ENCODE measurements at places on chromosomes 2 and 18.

GRCh38 chr2:237911363-237912017 is 52.1 kb downstream of the RAMP1 start:
- DNase-seq, result no peak

GRCh38 chr18:37717098-37717497 is 151.5 kb upstream of the CELF4 start:
- DNase-seq, result no peak

DNA sequence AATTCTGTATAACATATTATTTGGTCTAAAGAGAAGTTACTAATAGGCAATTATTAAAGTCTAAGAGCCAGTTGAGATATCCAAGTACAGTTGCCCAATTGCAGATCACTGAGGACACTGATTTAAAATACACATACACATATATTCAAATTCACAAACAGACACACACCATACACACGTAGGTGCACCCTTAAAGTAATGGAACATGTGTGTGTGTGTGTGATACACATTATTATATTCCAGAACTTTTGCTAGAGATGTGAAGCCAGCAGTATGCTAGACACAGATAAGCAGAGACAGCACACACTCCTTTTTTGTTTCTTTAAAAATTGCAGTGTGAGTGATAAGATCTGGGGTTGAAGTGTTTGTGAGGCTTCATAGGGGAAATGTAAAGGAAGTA is 292.5 kb downstream of the CNTNAP5 start:
- no peak for DNase-seq

GRCh38 chr2:149420053-149420963 is 89.9 kb downstream of the LYPD6 start:
- DNase-seq, result no peak

- DNase-seq, result no peak
Observed at GRCh38 chr2:25372405-25373268, 30.9 kb upstream of the DNMT3A start.

DNA sequence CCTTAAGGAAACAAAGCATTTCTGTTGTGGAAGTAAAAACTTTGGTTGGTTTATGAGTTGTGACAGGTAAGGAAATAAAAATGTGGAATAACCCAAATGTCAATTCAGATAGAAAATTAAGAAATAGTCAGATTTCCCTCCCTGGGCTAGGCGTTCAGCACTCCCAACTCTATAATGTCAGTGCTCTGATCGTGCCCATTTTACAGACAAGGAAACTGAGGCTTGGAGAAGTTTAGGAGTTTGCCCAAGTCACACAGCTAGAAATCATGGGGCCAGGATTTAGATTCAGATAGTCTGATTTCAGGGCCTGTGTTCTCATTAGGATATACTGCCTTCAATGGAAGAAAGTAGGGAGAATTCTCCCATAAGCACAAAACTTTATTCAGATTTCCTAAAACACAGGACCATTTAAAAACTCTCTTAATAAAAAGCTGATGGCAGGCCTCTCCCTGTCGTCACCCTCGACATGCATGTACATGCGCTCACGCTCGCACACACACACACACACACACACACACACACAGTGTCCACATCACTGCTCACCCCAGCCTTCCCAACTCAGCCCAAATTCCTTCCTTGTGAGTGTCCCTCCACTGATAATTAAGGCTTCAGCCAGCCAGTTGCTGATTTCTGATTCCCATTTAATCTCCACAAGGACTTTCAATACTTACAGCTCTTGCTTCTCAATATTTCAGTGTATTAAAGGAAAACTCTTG is 49.1 kb upstream of the SLC14A2 start:
- no peak for DNase-seq

- no peak for DNase-seq
Observed at GRCh38 chr18:45724601-45725000, 620 bp downstream of the SLC14A1 start.

DNA sequence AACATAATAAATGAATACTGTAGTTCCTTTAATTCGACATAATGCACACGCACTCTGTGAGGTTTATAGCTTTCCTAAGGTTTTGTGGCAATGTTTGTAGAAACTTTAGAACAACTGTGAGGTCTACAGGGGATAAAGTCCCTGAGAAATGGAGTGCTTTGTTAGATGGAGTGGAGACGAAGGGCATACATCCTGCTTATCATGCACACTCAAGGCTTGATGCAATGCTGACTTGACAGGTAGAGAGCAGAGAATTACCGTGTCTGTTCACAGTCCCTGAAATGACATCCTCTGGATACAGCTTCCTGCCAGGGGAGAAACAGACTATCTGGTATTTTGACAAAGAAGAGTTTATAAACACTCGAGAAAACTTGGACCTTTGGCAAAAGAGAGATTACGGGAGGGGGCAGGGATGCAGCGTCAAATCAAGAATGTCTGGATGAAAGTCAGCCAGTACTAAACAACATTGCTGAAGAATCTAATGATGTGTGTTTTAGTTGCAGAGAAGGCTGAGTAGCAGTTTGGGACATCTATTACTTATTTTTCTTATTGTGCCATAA is 766.9 kb upstream of the ZEB2 start:
- DNase-seq, result no peak

- no peak for DNase-seq
Observed at GRCh38 chr2:108938077-108938710, 50.8 kb downstream of the EDAR start.

GRCh38 chr2:31075941-31076590 is 62.2 kb downstream of the GALNT14 start:
- no peak for DNase-seq

DNA sequence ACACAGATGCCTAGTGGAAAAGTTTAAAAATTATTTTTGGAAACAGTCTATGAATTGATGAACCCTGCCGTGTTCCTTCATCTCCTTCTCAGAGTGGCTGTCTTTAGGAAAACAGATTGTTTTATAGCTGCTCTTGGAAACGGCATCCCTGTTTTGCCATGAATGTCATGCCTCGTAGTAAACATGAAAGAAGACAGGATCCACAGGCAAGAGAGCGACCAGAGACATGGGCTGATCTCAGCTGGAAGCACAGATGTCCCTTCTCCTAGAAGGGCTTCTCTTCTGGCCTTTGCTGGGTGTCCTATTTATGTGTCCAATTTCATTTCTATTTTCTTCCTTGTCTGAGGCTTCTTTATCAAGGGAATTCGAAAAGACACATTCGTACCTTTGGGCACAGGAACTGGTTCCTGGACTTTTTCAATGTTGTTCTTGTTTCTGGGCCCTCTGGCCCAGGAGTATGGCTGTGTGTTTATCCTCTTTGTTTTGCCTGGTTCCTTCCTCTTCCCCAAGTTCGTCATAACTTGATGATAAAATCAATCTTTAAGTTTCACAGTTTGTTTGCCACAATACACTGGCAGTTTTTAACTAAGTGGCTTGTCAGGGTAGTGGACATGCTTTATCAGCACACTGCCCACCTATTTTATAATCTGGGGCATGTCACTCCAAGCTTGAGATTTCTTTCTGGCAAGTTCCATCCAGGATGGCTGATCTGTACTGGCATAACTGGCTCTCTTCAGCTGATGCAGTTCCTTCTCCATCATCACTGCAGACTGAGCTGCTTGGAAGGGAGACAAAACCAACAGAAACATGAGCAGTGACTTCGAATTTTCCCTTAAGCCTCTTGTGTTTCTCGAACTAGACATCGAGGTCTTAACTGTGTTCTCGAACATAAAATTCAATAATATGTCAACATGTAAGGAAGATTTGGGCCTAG is 63.2 kb upstream of the MGAT4A start:
- no peak for DNase-seq

DNA sequence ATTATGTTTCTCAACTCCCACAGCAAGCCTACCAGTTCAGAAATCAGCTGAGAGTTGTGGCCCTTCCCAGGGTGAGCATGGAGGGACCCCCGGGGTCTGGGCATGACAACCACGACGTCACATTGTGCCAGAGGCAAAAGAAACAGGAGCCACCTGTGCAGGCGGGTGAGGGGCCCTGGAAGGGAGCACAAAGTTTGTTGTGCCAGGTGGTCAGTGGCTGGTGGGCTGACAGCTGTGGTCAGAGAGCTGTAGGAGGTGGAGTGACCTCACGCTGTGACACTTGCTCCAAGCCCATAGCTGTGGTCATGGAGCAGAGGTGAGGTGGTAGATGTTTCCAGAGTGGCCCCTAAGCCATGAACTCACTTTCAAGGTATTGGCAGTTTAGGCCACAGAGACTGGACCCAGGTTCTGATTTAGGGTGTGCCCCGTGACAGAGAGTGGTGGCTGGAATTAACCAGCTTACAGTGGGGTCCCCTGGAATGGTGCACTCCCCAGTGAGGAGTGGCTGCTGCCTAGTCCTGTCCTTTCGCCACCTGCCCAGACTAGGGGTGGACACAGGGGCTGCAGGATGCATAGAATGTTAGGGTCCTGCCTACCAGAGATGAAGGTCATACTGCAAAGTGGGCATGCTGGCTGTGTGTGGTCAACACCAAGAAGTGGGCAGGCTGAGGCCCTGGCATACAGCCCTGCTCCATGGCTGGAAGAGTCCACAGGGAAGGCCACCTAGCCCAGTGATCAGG is 136.4 kb downstream of the GLI2 start:
- no peak for DNase-seq

GRCh38 chr2:23585273-23586170 is 200.5 kb downstream of the KLHL29 start:
- no peak for DNase-seq

GRCh38 chr18:76824754-76825153 is 2.4 kb downstream of the ZNF236 start:
- no peak for DNase-seq

DNA sequence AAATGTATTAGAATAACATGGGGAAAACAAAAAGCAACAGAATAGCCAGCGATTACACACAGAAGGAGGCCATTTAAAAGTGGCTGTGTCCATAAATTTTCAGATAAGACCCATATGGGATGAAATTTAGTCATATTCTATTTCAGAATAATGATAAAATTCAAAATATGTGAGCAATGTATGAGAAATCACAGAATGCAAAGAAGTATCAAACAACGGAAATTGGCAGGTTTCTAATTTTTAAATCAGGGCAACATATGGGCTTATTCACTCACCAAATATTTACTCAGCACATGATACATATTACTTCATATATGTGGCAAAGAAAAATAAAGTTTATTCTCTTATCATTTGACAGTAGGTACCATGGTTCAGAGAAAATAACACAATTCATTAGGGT is 208.5 kb downstream of the GRB14 start:
- DNase-seq, result no peak

- no peak for DNase-seq
Observed at GRCh38 chr18:21991081-21991534, 178.3 kb upstream of the GATA6 start.

GRCh38 chr2:197264332-197264731 is 46.2 kb downstream of the ANKRD44 start:
- no peak for DNase-seq

DNA sequence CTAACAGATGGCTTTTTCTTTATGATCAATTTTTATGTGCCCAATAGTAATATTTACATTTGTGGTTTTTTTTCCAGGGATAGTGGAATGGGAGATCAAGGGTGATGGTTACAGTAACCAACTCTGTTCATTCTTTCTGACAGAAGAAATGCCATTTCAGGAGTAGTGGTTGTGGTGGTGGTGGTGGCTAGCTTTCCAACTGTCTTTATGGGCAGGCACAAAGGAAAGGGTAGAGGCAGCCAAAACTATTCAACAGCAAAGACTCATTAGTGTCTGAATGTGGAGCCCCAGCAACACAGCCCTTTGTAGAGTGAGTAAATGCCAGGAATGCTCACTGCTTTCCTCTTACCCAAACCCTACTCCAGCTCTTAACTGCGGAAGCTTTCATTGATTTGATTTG is 227.7 kb downstream of the RND3 start:
- DNase-seq, result no peak

- DNase-seq, result no peak
Observed at GRCh38 chr2:86661333-86661732, 37.7 kb upstream of the RNF103 start.

DNA sequence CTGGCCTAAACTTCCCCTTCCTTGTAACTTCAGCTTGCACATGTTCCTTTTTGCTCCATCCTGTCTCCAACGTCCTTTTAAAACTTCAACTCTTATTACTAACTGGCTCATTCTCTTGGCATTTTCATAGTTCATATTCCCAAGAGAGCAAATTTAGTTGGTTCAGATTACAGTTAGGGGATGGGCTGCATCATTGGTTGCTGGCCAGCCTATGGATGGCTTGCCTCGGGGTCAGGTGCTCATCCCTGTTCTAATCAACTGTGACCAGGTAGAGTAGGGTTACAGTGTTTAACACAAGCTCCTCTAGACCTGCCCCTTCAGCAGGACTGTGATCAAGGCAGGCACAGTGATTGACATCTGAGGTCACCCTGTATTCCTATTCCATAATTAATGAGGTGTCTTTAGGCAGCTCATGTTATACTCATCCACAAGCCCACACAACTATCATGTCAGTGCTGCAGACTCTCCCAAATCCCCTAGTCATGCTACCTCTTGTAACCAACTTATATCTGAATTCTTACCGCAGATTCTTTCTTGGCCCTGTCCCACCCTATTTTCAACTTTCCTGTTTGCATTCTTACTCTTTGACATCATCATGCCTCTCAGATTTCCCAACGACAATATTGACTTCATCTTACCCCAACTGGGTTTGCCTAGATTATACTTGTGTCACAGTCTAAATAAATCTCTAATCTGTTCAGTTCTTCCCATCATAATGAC is 293.3 kb downstream of the MTX2 start:
- no peak for DNase-seq

- no peak for DNase-seq
Observed at GRCh38 chr2:10931710-10932255, 20.0 kb downstream of the KCNF1 start.

GRCh38 chr18:36187193-36187825 is at the start of gene MOCOS:
Gene MOCOS (plus strand): TSS chr18:36187497. CDS start chr18:36187540, 43 bp downstream.
- no peak for DNase-seq

- DNase-seq, result no peak
Observed at GRCh38 chr2:42979416-42979869, 187.1 kb upstream of the HAAO start.

- DNase-seq, result no peak
Observed at GRCh38 chr2:158993721-158994587, 25.5 kb downstream of the TANC1 start.

DNA sequence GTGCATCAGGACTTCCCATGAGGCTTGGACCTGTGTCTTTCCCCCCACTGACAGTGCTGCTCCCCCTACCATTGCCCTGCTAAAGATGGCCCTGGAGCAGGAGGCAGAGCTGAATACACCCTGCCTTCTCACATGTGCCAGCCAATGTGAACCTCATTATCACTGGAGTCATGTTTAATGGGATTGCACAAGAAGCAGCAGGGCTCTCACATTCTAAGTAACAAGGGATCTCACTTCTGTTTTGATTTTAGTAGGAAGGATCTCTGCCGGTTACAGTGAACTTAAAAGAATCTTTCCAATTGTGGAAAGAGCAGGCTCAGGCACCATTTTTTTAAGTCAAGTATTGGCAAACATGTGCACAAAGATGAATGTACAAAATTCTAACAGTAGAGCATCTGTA is 322.1 kb upstream of the MEX3C start:
- DNase-seq, result no peak

DNA sequence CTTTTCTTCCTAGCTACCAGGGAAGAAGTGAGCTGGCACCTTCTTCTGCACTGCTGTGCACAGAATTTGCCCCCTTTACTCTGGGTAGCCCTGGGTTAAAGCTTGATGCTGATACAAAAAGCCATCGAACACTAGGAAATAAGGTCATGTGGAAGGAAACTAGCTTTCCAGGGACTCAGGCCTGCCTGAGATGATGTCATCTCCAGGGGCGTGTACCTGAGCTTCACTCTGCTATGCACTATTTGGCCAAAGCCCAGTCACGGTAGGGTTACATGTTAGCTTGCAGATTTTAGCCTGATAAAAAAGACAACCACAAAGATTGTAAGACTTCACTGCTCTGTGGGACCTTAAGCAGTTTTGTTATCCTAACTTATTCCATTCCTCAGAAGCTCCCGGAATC is 20.4 kb downstream of the EDAR start:
- no peak for DNase-seq

GRCh38 chr2:116416731-116417377 is 1397.6 kb upstream of the DDX18 start:
- DNase-seq, result no peak

Data from stimulated activated CD4-positive, alpha-beta T cell treated with anti-CD3 and anti-CD28 coated beads, Interleukin-1b, Interleukin-23, amount 100 ng/mL, for 1 hour (primary cell).